ENCODE measurements at places on chromosomes 13 and 19.

- no peak for DNase-seq
These were observed 74.7 kb downstream of the GADD45B start for GRCh38 chr19:2550431-2551171.

DNA sequence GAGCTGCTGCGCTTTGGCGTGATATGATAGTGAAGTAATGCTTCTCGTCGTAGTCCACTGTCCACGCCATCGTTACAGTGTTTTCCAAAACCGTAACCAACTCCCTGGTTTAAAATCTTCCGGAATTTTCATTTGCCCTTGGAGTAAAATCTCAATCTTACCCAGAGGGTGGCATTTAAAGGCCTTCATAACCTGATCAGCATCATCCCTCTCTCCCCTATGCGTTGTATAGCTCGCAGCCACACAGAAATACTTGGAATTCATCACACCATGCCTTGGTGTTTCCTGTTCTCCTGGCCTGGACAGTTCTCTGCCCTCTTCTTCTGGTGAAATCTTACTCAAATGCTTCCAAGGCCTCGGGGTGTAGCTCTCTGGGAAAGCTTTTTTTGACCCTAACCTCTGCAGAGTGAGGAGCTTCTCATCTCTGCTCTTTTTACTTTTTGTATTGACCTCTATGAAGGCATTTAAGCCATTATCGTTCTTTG lies 839 bp downstream of the MPHOSPH8 start:
- DNase-seq: no peak

GRCh38 chr13:23889615-23890607 lies 711 bp upstream of the MIPEP start:
- no peak for DNase-seq

DNA sequence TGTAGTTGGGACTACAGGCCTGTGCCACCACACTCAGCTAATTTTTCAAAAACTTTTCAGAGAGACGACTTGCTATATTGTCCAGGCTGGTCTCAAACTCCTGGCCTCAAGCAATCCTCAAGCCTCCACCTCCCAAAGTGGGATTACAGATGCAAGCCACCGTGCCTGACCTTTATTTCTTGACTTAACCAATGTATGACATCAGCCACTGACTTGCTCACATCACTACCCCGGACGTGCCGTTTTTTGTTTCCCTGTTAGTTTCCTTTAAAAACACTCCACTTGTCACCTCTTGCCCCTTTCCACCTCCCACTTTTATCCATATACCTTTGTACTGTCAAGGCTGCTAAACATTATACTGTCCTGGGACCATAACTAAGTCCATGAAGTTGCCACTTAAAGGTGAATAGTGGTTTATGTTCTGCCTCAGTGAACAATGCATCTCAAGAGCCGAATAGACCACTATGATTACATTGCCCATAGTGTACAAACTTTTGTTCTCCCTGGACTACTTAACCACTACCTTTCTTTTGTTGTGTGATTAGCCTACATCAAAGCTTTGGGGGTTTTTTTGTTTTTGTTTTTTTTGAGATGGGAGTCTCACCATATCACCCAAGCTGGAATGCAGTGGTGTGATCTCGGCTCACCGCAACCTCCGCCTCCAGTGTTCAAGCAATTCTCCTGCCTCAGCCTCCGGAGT lies 2.3 kb upstream of the EPHX3 start:
- no peak for DNase-seq

DNA sequence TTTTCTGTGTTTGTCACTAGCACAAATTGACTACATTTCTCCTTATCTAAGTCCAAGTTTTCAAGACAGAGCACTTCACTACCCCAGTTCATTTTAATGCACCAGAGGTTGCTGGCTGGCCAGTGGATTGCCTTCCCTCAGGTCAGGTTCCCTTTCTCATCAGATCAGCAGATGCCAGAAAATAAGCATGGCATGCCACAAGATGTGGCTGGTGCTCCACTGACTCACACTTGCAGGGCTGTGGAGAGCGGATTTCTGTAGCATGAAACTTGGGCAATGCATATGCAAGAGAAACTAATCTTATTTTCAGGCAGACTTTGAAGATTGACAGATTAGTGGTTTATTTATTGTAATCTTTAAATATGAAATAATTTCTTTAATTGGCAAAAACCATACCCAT lies 79.5 kb downstream of the RUBCNL start:
- DNase-seq: no peak

Measured in stimulated activated CD8-positive, alpha-beta memory T cell treated with anti-CD3 and anti-CD28 coated beads, Interleukin-7, amount 100 ng/mL, for 1 hour (primary cell).